ENCODE measurements at places on chromosomes 12 and 14.

- no peak for DNase-seq
These were observed 991 bp upstream of the RCOR1 start for GRCh38 chr14:102591372-102591943.

DNA sequence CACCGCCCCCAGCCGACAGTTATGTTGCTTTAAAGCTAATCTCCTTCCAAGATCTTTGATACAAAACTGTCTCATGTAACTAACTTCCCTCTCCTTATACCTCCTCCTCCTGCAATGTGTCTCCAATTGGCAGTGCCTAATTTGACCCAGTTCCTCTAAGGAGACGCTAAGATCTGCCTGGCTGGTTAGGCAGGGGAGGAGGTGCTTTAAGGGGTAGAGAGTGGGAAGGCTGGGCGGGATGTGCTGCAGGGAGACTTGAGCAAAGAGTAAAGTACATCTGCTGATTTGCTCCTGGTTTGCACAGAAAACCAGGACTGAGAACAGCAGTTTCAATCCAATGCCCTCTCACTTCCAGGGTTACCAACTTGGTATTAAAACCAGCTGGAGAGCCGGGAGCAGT lies 7.4 kb upstream of the IKZF4 start:
- no peak for DNase-seq

DNA sequence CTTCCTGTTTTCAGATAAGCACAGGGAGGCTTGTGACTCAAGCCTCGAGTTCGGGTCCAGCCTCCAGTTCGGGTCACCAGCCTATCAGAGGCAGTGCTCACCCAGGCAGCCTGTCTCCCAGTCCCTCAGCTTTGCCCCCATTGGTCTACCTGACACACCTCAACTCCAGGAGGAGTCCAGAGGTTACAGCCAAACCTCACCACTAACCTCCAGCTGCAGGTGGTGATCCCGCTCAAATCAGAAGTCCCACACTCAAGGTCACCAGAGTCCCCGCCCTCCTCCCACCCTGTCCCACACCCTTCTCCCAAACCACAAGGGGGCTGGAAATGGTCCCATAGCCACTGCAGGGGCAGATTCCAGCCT lies 42.1 kb downstream of the KDM2B start:
- peak; percentile 89 for DNase-seq

GRCh38 chr12:3081091-3081490 lies 3.9 kb downstream of the TSPAN9 start:
- no peak for DNase-seq

DNA sequence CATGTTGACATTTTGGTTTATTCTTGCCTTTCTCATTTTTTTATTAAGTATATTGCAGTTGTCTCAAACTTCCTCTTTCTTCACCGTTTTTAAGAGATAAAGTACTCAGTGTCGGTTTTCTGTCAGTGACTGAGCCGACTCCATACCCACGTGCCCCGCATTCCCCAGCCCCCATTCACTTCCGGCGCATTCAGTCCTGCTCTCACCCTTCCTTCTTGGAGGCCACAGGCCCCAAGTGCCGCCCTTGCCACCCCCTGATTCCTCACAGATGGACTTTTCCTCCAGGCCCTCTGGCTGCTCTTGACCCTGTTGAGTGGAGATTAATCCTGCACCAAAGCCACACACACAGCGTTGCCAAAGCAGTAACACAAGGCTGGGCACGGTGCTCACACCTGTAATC lies 19.1 kb upstream of the DNAH10 start:
- no peak for DNase-seq

- DNase-seq, result no peak
These were observed 25.8 kb downstream of the TAOK3 start for GRCh38 chr12:118346895-118347294.

DNA sequence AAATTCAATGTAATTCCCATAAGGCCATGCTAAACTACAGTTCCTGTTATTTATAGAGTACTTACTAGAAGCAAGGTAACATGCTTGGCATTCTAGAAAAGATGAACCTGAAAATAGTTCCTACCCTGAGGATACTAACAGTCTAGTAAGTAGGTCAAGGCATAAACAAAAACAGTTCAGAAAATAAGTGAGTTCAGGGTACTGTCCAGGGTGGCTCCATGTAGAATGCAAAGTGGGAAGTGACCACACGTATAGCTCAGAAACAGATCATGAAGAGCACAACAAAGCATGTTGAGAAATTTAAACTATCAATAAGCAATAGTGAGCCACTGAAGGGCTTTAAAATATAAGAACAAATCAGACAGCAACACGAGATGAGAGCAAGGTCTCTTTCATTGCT lies 2.3 kb downstream of the TMED10 start:
- DNase-seq, result no peak

GRCh38 chr12:101697197-101697929 lies at the start of gene CHPT1:
Gene CHPT1 (plus strand): TSS chr12:101697640. CDS start chr12:101697862, 222 bp downstream.
- peak; percentile 44 for DNase-seq

- no peak for DNase-seq
These were observed 73.8 kb downstream of the DRAM1 start for GRCh38 chr12:101951002-101951670.

GRCh38 chr12:4723226-4723625 lies 3.0 kb downstream of the GALNT8 start:
- no peak for DNase-seq

GRCh38 chr12:132164426-132164825 lies 20.2 kb downstream of the NOC4L start:
- DNase-seq, result no peak

GRCh38 chr14:23793532-23793931 lies 157.4 kb downstream of the DHRS2 start:
- no peak for DNase-seq
